D341Med (cell line): ENCODE measurements at places on chromosomes 12 and 14.
A peak's percentile ranks its signal among the peaks of the same experiment; 100 is the strongest.

DNA sequence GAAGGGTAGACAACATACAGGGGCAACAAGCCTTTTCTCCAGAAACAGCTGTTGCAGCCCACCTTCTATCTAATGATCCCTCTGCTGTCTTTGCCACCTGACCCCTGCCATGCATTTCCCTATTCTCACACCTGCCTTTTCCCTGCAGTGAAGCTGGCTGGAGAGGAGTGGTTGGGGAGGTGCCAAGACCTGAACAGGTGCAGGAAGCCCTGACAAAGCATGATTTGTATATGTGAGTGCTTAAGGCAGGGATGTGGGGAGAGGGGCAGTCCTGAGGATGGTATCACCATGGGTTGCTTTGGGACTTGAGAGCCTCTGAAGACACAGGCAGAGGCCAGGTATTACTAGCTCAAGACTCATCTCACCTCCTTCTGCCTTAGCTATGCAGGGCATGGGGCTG, 2.9 kb upstream of the PFDN5 start:
- DNase-seq, result no peak

DNA sequence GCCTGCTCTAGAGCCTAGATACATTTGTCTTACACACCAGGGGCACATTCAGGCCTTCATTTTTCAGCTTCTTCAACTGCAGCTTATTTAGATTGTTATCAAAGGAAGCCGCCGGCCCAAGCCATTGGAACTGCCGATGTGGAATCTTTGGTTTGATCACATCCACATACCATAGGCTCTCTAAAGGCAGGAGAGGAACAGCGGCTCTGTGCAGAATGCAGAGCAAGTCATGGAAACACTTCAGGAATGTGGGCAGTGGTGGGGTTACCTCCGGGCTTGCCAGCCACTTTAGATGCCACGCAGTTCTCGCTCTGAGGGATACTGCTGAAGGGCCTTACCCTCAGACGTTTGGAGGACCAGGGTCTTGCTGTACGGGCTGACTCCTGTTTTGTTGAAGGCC, 53.4 kb upstream of the PYGL start:
- no peak for DNase-seq

DNA sequence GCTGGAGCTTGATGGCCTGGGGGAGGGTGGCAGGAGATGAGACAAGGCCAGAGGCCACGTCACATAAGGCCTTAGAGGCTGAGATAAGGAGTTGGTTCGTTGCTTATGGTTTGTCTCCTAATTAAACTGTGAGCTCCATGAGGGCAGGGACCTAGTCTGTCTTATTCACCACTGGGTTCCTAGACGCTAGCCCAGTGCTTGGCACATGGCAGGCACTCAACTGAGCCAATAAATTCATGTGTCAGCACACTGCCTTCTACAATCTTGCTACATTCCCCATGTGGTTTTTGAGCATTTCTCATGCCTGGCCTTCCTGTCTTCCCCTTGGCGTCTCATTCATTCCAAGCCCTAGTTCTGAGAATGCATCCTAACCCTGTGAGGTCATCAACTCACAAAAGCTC, 92.5 kb upstream of the MED13L start:
- no peak for DNase-seq

GRCh38 chr12:65106948-65107347, 14.2 kb downstream of the WIF1 start:
- no peak for DNase-seq

GRCh38 chr14:60721326-60722106, 2.6 kb downstream of the SIX4 start:
- DNase-seq, result peak; percentile 77

GRCh38 chr14:61119006-61119405, 138.0 kb downstream of the SLC38A6 start:
- DNase-seq, result no peak

DNA sequence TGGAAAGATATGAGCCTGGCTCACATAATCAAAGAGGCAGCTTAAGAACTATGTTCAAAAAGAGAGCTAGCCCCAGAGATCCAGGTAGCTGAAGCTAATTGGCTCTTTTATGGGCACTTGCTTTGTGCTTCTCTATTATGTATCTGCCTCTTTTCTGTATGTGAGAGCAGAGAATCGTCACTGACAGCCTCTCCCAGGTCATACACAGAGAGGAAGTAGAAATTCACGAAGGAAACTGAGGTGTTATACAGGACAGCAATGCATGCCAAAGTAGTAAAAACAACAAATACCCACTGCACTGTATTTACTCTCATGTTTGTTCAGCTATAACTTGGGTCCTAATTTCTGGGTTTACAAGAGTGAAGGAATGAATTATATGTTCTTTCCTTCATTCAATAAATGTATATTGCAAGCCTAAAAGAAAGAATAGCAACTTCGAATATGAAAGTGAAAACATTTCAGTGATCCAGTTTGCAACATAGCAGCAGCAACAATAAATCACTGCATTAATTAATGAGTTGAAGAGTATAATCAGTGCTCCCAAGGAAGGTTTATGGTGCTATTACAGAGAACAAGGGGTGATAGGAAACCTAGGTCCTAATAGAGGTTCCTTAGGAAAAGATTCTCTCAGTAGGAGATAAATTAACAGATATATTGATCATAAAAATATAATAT, 47.1 kb upstream of the ATXN7L3B start:
- no peak for DNase-seq

- no peak for DNase-seq
These were observed 390 bp downstream of the BRAP start for GRCh38 chr12:111685322-111685810.

GRCh38 chr12:92729773-92730305, 27.1 kb downstream of the PLEKHG7 start:
- no peak for DNase-seq

GRCh38 chr12:75337905-75338304, 3.4 kb downstream of the GLIPR1L1 start:
- DNase-seq, result no peak

GRCh38 chr12:111408686-111409402, 3.1 kb downstream of the SH2B3 start:
- DNase-seq, result no peak

DNA sequence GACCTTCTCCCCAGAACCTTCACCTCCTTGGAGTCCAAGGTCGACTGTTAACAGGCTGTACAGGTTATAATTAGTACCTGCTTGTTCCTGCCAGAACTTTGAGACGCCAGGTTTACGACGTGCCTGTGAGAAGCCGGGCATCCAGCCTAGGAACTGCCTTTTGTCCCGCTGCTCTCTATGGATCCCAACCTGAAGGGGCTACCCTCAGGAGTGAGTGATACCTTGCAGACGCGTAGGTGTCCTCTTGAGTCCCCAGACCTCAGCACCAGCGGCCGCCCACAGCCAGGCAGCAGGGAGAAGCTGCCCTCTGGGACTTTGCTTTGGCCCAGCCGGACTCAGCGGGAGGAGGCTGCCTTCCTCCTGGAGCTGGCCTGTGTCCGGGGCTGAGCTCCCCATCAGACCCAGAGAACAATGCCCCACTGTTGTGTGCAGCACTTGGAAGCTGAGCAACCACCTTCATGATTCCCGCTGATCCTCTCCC, 16.2 kb downstream of the SYNE3 start:
- no peak for DNase-seq

GRCh38 chr12:122204167-122205052, 901 bp downstream of the B3GNT4 start:
- no peak for DNase-seq

GRCh38 chr12:32261638-32262037, 137.7 kb upstream of the FGD4 start:
- peak; percentile 55 for DNase-seq

GRCh38 chr14:92425101-92425500, 88.5 kb upstream of the RIN3 start:
- DNase-seq, result no peak

DNA sequence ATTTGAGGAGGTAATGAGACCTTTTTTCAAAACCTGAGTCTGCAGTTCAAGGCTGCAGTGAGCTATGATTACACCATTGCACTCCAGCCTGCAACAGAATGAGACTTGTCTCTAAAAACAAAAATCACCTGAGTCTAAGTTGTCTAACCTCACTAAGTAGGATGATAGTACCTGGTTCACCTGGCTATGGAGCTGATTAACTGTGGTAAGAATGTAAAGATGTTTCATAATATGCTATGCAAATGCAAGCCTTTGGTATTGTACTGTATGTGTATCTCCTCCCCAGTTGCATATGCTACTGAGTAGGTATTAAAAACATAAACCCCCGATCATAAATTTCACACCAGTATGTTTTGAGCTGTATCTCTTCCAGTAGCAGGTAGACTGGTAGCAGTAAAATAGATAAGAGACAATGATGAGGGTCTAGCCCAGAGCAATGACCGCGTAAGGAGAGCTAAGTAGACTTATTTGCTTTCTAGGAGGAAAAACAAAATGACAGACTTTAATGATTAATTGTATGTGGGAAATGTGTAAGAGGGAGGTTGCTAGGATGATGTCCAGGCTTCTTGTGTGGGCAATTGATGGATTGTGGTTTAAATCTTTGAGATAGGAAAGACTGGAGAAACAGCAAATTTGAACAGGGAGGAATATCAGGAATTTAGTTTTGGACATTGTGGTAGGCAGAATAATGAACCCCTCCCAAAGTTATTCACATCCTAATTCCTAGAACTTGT, 41.6 kb upstream of the EGLN3 start:
- DNase-seq, result no peak

- DNase-seq, result no peak
These were observed 61.0 kb downstream of the ETV6 start for GRCh38 chr12:11710431-11710830.

DNA sequence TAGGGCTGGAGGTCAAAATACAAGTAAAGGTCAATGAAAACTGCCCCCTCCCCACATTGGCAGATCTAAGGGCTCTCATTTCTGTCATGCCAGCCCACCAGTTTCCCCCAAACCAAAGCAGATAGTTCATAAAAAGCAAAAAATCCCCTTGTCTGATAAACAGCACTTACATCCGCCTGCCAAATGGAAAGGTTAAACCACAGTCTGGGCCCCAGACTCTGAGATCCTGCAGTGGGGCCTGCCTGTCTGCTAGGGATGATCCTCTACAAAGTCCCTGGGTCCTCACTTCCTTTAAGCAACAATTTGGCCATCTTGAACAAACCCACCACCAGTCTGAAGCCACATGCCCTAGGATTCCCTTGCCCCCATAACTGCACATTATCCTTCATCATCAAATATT, 9.7 kb upstream of the RPS26 start:
- no peak for DNase-seq

DNA sequence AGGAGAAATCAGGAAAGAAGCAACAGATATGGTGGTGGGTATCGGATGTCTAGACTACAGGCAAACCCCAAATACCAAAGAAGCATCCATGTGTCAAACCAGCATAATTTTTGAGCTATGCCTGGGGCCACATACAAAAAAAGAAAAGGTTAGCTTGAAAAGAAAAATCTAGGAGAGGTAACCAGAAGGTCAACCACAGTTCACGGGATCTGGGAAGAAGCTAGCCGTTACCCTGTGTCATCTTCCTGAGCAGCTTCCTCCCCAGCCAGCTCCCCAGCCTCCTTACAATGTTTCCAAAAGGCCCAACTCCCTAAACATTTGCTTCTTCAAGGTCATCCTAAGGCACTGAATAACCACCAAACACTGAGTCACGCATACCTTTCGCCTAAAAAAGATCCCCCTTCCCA, 3.1 kb downstream of the SINHCAF start:
- no peak for DNase-seq

DNA sequence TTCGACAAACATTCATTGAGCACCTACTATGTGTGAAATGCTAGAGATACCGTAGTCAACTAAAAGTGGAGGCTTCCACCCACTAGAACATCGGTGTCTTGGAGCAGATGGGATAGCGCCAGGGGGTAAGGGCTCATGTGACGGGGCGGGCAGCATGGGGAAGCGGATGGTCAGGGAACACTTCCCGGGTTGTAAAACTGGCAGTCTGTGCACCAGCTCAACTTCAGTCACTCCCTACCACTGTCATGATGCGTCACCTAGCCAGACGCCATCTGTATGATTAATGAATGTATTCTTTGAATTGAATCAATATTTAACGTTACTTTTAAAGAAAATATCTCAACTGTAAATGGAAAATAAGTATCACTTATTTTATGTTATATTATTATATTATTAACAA, 93.5 kb downstream of the PIWIL1 start:
- DNase-seq, result no peak

DNA sequence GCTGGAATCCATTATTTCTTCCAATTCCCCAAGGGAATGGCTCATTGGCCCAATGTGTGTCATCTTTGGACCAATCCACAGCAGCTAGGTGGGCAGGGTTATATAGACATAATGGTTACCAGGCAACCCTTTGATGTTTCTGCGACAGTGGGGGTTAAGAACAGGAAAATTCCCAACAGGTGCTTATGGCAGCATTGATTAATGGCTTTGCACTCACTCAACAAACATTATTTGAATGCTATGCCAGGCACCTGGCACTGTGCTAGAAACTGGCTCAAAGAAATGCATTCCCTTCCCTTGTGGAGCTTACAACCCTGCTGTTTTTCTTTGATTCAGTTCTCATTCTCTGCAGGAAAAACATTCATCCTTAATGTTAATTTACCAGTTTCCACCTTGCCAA, 1221.0 kb downstream of the AACS start:
- DNase-seq, result no peak

GRCh38 chr14:26255213-26255612, 342.6 kb downstream of the NOVA1 start:
- DNase-seq, result peak; percentile 28

DNA sequence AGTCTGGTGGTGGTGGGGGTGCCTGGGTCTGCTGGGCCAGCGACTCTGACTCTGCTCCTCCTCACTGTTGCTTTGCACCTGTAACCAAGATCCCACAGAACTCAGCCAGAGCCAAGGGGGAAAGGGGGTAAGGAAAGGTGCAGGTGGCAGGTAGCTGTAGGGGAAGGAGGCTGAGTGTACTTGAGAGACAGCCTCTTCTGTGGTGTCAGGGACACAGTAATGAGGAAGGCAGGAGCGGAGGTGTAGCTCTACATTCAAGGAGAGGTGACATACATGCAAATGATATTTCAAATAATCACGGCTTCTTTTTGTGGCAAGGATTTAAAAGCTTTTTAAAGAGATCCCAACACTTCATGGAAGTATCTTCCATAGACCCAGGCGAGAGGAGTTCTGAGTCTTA, 23.4 kb downstream of the TESPA1 start:
- no peak for DNase-seq

GRCh38 chr12:111467092-111467856, 61.6 kb downstream of the SH2B3 start:
- no peak for DNase-seq

DNA sequence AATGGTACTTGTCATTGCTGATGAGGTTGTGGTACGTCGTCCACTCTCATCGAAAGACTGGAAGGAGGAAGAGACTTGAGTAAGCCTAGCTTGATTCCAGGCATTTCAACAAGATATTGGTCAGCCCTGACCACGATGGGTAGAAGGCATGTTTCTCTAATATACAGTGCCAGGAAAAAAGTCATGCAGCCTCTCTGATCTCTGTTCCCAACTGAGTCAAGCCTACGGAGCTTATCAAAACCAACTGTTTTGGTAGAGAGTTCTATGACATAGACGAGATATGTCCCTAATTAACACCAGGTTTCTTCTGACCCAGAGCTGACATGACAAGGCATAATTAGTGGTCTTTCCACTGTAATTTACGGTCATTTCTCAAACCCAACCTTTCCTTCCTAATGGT, 58.5 kb downstream of the NIN start:
- no peak for DNase-seq
